ENCODE measurements at places on chromosomes 5 and 9. TPM values are rescaled to one million over a fixed set of nuclear protein-coding genes. Genes with fewer than 3 reads are reported as not detected.

Gene GRIA1
- total RNA-seq = 18.0 TPM

DNA sequence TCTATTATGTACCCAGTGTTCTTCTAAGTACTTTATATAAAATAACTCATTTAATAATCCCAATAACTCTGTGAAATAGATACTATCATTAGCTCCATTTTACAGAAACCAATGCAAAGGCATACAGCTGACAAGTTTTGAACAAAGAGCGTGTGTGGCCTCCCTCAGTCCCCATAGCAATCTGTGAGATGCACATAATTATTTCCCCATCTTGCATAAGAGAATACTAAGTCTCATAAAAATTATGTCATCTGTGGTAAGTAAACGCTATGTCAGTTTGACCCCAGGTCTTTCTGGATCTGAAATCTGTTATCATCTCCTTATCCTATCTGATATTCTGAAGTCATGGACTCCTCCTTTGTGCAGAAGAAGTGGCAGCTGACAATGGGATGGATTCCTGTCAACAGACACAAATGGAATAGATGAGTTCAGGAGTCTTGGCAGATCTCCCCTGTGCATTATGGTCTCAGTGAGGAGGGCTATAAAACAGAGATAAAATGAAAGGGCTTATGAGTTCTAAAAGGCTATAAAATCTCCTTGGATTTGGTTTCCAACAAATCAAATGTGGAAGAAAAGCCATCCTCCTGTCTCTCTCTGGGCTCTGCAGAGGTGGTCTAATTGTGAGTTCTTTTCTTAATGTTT, 162.5 kb upstream of the TLE4 start:
- DNase-seq = no peak

DNA sequence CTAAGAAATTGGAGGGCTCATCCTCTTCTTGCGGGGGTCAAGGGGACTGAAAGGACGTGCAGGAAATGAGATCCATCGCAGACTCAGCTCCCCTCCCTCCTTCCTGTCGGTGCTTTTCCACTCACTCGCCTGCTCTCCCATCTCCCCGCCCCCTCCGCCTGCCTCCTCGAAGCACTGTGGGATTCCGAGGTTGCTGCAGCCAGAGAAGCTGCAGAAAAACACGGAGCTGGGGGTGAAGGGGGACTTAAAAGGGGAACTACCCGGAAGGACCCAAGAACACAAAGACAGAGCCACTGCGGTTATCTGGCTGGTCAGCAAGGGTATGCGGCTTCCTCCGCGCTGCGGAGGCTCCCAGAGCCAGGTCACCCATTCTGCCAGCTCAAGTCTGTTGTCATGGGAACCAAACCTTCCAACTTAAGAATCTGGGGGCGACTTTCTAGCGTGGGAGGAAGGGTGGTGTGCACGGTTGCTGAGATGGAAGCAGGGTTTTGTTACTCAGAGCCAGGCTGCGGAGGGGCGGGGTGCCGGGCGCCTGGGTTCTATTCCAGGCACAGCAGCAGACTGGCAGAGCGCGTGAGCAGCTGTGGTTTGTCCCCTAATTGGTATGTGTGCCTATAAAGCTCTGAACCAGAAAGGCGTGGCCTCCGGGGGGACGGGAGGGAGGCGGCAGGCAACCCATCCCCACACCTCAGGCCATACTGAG, 24.9 kb downstream of the PCDHGC5 start:
- peak; percentile 82 for DNase-seq

DNA sequence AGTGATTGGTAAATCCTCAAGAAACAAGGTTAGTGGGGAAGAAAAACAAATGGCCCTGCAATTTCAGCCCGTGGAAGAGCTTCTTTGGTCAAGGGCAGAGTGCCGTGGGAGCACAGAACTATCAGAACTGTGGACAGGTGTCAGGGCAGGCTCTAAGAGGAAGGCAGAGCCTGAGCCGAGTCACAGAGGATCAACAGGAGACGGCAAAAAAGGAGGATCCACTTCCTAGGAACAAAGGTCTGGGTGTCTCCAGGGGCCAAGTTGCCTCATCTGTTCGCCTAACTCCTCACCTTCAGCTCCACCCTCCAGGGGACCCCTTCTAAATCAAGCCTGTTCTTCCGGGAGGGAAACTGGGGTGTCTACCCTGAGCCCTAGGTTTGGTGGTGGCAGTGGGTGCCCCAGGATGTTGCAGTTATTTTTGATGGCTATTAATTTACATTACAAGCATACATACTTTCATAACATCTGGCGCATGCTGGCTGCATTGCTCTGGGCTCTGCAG, 88.0 kb downstream of the FEM1C start:
- DNase-seq = no peak

DNA sequence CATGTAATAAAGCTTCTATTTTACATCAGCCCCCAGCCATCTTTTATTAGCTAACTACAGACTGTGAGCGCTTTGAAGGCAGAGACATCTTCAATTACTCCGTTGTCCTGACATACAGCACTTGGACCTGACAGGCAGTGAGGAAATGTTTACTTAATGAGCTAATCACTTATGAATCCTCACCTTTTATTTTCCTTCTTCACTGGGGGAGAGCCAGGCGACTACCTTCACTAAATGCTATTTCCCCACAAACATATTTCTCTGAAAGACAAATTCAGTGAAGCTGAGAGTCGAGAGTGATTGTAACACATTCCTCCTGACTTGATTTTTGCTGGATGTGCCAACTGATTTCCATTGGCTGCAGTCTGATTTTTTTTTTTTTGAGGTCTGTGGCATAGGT, 192.1 kb upstream of the CLINT1 start:
- no peak for DNase-seq

GRCh38 chr5:37710965-37711364, 128.9 kb downstream of the GDNF start:
- DNase-seq = no peak

- DNase-seq = no peak
Observed at GRCh38 chr9:5949103-5949699, 58.5 kb downstream of the MLANA start.

- no peak for DNase-seq
Observed at GRCh38 chr5:43207601-43208000, 15.6 kb downstream of the NIM1K start.

- no peak for DNase-seq
Observed at GRCh38 chr5:16807547-16807864, 128.6 kb downstream of the MYO10 start.

Gene LRRC19
- total RNA-seq = 0.29 TPM

Gene DUSP1
- total RNA-seq = 50.9 TPM

DNA sequence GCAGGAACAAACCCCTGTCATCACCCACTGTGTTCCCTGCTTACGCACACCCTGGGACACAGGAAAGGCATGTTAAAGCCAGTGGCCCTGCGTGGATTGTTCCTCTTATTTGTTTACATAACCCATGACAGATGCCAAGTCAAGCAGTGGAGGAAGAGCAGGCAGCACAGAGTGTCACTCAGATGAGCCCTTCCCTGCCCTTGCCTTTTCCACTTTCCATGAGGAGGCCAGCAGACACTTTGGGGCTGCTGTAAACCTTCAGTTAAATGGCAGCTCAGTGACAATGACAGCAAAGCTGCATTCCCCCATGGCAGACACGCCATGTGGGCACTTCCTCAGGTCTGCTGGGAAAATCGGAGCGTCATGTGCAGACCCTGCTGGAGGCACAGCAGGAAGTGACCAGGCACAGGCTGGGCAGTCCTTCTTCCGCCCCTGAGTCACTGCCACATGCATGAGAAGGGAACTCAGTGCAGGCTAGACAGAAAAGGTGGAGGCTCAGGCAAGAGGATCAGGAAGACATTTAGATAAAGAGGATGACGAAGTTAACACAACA, 216.8 kb upstream of the PIK3R1 start:
- no peak for DNase-seq

GRCh38 chr5:59684388-59685190, 208.9 kb downstream of the PDE4D start:
- DNase-seq = no peak

DNA sequence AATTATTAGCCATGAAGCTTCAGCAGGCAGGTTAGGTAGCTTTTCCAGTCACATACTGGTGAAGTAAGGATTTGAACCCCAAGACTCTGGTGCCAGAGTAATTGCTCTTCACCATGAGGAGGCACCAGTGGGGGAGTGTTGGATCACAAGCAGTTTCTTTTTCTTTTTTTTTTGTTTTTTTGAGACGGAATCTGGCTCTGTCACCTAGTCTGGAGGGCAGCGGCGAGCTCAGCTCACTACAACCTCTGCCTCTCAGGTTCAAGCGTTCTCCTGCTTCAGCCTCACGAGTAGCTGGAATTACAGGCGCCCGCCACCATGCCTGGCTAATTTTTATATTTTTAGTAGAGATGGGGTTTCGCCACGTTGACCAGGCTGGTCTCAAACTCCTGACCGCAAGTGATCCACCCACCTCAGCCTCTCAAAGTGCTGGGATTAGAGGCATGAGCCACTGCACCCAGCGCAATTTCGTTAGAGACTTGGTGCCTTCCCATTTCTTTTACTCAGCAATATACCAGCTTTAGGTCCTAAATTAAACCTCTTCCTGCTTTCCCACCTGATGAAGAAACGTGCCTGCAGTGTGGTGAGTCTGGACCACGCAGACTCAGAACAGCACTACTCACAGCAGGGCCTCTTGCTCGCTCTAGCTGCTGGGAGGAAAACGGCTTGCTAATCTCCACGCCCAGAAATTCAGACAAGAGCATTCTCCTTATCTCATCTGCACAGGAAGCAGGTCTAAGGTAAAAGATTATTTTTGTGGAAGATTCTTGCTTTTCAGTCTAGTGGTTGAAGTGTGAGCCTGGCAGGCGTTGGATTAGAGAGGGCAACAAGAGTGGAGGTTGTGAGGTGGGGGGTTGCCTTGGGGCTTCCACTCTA, at the start of gene S100Z:
TSS of gene S100Z (plus strand) at position 596 of the 873 bp plus-strand sequence. CDS start 25,346 bp downstream, outside the sequence.
- DNase-seq = no peak

- no peak for DNase-seq
Observed at GRCh38 chr9:104386013-104386412, 118.0 kb upstream of the OR13F1 start.

Gene C5orf52
- total RNA-seq = not detected
